Fibroblast of lung (primary cell): ENCODE measurements at places on chromosomes 1 and 21.
A peak's percentile ranks its signal among the peaks of the same experiment; 100 is the strongest.

- no peak overlapping the region for H3K4me3 ChIP-seq
- peaks cover 16% of the 10 kb centered on the region for H3K4me1 ChIP-seq
- H3K36me3 ChIP-seq = no peaks in the 10 kb centered on the region
These were observed 442 bp upstream of the AHCYL1 start for GRCh38 chr1:109984190-109984455.

- H3K27ac ChIP-seq = no peak overlapping the region
- no peaks in the 10 kb centered on the region for H3K27me3 ChIP-seq
- no peaks in the 10 kb centered on the region for H3K4me1 ChIP-seq
- no peak for DNase-seq
- H3K4me3 ChIP-seq = no peak overlapping the region
These were observed 130.0 kb upstream of the BACE2 start for GRCh38 chr21:41037936-41038335.

DNA sequence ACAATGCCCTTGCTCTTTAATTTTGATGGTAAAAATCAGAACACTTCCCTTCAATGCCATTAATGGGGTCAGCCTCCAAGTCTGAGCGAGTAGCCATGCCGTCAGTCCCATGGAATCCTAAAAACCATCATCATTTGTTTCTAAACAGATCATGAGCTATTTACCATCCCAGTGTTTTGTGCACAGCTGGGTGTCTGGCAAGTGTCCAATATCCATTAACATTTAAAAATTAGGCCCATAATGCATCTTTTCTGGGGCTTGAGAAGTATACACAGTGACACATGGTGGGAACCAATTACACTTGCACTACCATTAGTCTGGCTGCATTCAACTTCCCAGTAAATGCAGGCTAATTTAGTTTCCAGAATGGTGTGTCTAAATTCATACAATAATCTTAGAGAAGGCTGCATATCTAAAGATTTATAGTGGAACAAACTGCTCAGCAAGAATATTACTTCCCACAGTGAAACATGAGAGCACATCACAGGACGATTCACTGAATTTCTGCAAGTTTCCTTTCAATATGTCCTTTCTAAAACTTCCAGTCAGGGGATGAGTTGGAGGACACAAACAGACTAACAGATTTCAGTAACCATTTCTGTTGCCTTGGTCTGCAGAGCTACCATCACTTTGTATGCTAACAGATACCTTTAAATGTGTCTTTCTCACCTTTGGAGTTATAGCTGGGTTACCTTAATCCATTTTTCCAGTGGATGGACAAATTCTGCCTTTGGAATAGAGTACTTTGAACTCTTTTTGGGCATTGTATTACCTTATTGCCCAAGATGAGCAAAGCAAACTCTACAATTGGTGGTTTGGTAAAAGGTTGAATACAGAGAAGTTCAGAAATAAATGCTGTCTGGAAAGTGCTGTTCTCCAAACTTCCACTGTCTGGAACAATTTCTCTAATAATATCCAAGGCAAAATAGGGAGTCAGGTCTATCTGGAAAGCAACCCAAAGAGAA, 258.0 kb downstream of the PTBP2 start:
- DNase-seq = peak; percentile 64
- H3K4me3 ChIP-seq = no peak overlapping the region
- no peaks in the 10 kb centered on the region for H3K36me3 ChIP-seq
- H3K27me3 ChIP-seq = no peaks in the 10 kb centered on the region

GRCh38 chr1:177020851-177021589, 143.5 kb downstream of the ASTN1 start:
- no peak for DNase-seq
- no peaks in the 10 kb centered on the region for H3K36me3 ChIP-seq
- no peaks in the 10 kb centered on the region for H3K4me1 ChIP-seq
- no peak overlapping the region for H3K4me3 ChIP-seq
- no peaks in the 10 kb centered on the region for H3K27me3 ChIP-seq

DNA sequence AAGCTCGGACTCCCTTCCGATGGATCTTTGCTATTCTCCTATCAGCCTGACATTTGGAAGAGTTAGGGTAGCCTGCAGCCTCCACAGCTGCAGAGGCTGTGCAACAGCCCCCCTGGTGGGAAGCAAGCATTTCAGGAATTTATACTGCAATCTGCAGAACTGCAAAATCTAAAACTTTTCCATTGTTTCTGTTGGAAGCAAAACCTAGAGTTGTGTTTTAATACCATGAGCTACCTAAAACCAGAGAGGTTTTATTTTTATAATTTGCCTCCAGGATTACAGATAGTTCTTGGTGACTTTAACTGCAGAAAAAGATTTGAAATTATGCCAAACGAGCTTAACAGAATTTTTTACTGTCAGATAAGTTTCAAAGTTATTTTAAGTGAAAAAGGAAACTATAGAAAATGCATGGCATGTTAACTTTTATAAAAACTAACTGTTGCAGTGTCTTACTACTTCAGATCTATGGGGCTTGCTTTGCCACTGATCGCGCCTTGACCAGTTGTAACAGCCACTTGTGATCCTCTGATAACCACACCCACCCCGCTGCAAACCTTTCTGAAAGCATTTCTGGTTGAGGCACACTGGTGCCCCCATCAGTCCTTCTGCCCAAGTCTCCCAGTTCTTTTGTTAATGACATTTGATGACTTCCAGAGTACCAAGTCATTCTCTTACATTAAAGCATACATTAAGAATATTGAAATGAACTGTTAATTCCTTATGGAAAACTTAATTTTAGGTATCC, 64.8 kb downstream of the PRDM2 start:
- no peak overlapping the region for H3K27ac ChIP-seq
- no peaks in the 10 kb centered on the region for H3K27me3 ChIP-seq
- DNase-seq = peak; percentile 70
- peaks cover 12% of the 10 kb centered on the region for H3K4me1 ChIP-seq
- H3K36me3 ChIP-seq = no peaks in the 10 kb centered on the region

- peak within 1 kb of the TSS; percentile 72 for H3K4me3 ChIP-seq
- no peaks in the 10 kb centered on the region for H3K36me3 ChIP-seq
- peaks cover 4% of the 10 kb centered on the region for H3K4me1 ChIP-seq
These were observed at the start of gene CLCC1 for GRCh38 chr1:108963052-108963686. Gene CLCC1 (minus strand): TSS chr1:108963484. CDS start chr1:108950437, 13,047 bp downstream.

GRCh38 chr1:56570924-56571372, 8.4 kb downstream of the PLPP3 start:
- no peaks in the 10 kb centered on the region for H3K27me3 ChIP-seq
- peaks cover 2% of the 10 kb centered on the region for H3K4me1 ChIP-seq
- H3K27ac ChIP-seq = no peak overlapping the region
- no peak for DNase-seq
- H3K36me3 ChIP-seq = peaks cover 3% of the 10 kb centered on the region

DNA sequence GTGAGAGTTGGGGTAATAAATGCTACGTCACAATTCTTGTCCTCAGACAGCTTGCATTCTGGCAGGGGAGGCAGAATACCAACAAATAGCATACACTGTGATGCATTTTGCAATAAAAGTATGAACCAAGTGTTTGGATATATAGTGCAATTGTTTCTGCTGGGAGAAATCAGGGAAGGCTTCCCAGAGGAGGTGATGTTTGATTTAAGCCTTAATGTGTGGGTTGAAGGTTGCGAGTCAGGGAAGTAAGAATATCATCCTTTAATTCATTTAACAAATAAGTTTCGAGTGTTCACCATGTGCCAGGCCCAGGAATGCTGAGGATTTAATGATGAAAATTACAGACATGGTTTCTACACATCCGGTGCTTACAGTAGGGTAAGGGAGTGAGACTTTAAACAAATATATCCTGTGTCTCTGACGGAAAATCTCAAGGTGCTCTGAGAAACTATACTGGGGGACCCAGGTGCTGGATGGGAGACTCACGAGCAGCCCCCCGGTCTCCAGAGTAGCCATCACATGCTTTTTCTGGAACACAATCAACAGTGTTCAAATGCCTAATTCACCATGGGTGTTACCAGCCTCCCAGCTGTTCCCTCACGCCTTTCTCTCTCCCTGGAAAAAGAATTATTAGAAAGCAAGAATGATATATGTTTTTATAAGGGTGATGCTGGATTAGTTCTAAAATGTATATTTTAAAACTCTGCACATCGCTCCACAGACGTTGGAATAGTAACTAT, 31.7 kb downstream of the RASSF5 start:
- H3K4me3 ChIP-seq = no peak overlapping the region
- no peaks in the 10 kb centered on the region for H3K4me1 ChIP-seq
- no peak for DNase-seq
- H3K36me3 ChIP-seq = no peaks in the 10 kb centered on the region
- H3K27ac ChIP-seq = no peak overlapping the region
- peaks cover 2% of the 10 kb centered on the region for H3K27me3 ChIP-seq

DNA sequence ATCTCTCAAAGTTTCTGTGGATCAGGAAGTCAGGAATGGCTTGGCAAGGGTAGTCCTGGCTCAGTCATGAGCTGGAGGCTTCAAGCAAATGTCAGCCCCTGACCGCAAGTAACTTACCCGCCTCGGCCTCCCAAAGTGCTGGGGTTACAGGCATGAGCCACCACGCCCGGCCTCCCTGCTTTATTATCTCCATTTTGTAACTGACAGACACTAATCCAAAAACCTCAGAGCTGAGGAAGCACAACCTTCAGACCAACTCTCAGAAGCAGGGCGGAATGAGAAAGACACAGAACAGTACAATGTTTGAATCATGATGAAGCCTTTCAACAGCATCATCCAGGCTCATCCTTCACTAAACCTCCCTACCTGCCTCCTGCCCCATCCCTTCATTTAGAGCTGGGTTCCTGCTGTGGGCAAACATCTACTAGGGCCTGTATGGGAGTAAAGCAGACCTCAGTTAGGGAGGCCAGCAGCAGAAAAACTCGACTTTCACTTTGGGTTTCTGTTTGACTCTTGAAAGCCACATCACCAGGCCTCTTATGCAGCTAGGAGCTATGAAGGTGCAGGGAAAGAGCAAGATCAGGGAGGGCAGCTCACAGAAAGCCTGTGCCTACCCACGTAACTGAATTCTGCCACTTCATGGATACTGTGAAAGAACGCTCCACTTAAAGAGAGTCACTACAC, 84.4 kb upstream of the RAB4A start:
- no peak for DNase-seq
- H3K27me3 ChIP-seq = no peaks in the 10 kb centered on the region
- H3K27ac ChIP-seq = no peak overlapping the region
- no peaks in the 10 kb centered on the region for H3K36me3 ChIP-seq
- no peak overlapping the region for H3K4me3 ChIP-seq

DNA sequence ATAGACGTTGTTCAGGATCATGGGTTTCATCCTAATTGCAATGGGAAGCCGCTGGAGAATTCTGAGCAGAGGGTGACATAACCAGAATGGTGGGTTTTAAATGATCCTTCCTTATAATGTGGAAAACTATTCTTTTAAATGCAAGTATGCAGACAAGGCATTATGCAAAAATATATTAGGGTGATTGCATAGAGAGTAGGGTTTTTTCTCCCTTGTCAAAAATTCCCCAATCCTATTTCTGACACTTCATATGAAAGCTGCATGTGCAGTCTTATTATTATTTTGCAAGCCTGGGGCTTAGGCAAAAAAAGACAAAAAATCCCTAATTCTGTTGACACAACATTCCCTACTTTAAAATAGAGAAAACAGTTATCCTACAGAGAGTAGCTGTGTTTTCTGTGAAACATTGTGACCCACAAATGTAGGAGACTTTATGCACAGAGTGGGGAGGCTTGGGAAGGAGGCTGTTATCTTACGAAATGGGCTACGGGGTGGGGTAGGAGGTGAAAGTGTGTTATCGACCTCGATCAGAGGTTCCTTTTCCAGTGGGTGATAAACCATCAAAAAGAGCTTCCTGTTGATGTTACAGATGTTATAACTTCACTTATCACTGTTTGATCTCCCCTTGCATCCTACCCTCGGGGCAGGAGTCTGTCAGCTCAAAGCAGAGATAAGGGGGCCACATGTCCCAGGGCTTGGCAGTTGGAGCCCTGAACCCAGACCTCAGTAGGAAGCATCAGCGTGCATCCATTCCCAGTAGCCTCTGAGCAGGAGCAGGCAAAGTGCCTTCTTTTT, 27.2 kb downstream of the RHEX start:
- H3K4me1 ChIP-seq = no peaks in the 10 kb centered on the region
- no peak overlapping the region for H3K4me3 ChIP-seq
- H3K27ac ChIP-seq = no peak overlapping the region
- no peaks in the 10 kb centered on the region for H3K36me3 ChIP-seq
- DNase-seq = no peak
- peaks cover 21% of the 10 kb centered on the region for H3K27me3 ChIP-seq

GRCh38 chr21:43734928-43735229, 15.9 kb downstream of the PDXK start:
- peak; percentile 71 for DNase-seq
- peaks cover 19% of the 10 kb centered on the region for H3K4me1 ChIP-seq
- peaks cover 6% of the 10 kb centered on the region for H3K36me3 ChIP-seq
- H3K27me3 ChIP-seq = no peaks in the 10 kb centered on the region

DNA sequence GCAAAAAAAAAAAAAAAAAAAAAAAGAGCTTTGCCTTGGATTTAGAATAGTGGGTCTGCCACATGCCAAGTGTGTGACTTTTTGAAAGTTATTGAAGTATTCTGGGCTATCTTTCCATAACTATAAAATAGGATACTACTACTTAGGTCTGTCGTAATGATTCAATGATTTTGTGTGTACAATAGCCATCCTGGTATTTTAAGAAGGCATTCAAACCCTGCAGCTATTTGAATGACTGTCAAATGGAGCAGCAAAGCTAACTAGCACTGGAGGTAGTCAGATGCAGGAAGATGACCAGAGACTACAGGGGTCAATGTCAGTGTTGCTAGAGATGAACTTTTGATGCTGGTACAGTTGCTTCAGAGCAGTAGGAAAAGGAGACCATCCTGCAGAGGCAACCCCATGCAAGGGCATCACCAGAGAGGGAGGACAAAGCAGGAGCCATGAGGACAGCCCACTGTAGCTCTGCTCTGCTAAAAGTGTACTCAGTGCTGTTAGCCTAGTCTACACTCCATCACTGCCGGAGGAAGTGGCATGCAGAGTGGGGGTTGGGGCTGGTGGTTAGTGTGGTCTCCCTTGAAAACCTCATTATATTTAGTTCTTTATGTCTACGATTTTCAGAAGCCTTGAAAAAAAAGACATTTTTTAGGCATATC, 29.0 kb downstream of the DUSP10 start:
- no peak overlapping the region for H3K4me3 ChIP-seq
- H3K27ac ChIP-seq = no peak overlapping the region
- no peak for DNase-seq
- H3K4me1 ChIP-seq = peaks cover 22% of the 10 kb centered on the region
- H3K27me3 ChIP-seq = no peaks in the 10 kb centered on the region

DNA sequence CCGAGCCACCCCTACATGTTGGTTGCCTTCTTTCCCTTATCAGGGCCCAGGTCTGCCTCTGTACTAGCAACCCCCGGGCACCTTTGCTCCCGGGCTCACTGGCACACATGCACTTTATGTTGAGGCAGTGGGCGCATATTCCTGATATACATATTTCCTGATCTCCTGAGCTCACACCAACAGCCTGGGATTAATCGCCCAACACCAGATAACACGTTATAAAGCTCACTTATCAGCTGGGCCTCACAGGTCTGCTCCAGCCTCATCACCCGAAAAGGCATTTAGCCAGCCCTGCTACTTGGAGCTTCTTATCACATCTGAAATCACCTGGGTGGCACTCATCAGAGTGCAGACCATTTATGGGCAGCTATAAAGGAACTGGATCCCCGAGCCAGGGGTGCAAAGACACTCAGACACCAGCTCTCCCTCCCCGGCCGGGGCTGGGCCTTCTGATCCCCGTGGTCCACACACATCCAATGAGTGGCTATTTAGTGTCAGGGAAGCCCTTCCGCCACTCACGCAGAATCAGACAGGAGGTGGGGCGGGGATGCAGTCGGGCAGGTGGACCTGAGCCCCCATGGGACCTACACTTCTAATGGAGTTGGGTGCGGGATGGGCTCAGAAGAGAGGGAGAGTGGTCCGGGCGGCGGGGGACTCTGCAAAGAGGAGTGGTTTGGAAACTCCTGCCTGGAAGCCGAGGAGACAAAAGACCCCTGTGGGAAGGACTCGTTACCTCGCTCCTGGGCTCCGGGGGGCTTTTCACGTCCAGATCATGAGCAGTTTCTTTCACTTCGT, 21.6 kb downstream of the RIPK4 start:
- no peaks in the 10 kb centered on the region for H3K27me3 ChIP-seq
- no peak overlapping the region for H3K27ac ChIP-seq
- no peaks in the 10 kb centered on the region for H3K36me3 ChIP-seq
- no peak for DNase-seq
- no peak overlapping the region for H3K4me3 ChIP-seq
